ENCODE measurements at places on chromosomes 13 and 19. TPM values are rescaled to one million over a fixed set of nuclear protein-coding genes. Genes with fewer than 3 reads are reported as not detected.

The TMPRSS9 gene
- total RNA-seq, result 0.12 TPM

GRCh38 chr13:50580684-50581305 lies 262.7 kb downstream of the DLEU7 start:
- H3K4me1 ChIP-seq, result peaks cover 27% of the 10 kb centered on the region
- H3K36me3 ChIP-seq, result no peaks in the 10 kb centered on the region

DNA sequence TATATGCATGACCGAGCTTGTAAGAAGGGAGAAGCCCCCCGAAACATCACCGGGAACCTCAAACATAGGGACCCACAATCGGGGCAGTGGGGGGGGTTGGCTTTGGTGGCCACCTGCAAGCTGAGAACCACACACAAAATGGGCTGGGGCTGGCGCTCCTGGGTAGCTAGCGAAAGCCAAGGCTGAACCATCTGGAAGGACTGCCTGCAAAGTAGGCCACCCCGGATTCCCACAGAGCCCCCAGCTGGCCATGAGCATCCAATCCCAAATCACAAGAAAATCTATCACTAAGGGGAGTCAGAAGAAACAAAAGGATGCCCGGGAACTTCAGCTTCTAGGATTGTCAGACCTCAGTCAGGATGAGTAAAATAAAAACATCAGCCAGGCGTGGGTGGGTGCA lies 2.8 kb upstream of the PSPN start:
- H3K4me3 ChIP-seq, result no peak overlapping the region
- peaks cover 26% of the 10 kb centered on the region for H3K36me3 ChIP-seq
- H3K27ac ChIP-seq, result no peak overlapping the region
- DNase-seq, result no peak
- no peaks in the 10 kb centered on the region for H3K27me3 ChIP-seq
- H3K4me1 ChIP-seq, result peaks cover 4% of the 10 kb centered on the region

The CCDC159 gene
- total RNA-seq, result 7.0 TPM

GRCh38 chr13:98544104-98544710 lies 32.7 kb downstream of the STK24 start:
- H3K27me3 ChIP-seq, result no peaks in the 10 kb centered on the region
- H3K36me3 ChIP-seq, result peaks cover 4% of the 10 kb centered on the region
- DNase-seq, result no peak
- peak overlapping the region; percentile 29 for H3K27ac ChIP-seq

The PSG1 gene
- total RNA-seq, result not detected

Measured in neural crest cell (in vitro differentiated cells).